ENCODE measurements at places on chromosomes 4 and X.

DNA sequence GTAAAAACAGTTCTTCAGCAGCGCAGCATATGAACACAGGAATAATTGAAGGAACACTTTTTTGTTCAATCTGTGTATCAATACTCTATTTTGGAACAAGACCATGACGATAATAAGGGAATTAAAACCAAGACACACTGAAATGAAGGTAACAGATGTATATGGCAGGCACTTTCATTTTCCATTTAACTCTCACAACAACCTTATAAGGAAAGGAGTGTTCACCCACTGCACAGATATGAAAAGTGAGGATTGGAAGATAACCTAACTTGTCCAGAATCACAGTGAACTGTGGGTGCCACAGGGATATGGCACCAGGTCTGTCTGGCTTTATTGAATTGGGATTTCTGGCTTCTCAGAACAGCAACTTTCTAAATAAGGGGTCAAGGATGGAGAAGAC, 153.3 kb downstream of the MID1IP1 start:
- no peak for DNase-seq

- DNase-seq, result peak; percentile 58
These were observed 29.3 kb upstream of the BOD1L1 start for GRCh38 chr4:13656569-13657405.

GRCh38 chr4:768995-769394, 56.9 kb downstream of the CPLX1 start:
- no peak for DNase-seq

GRCh38 chr4:177047070-177047850, 254.5 kb upstream of the VEGFC start:
- DNase-seq, result peak; percentile 66

DNA sequence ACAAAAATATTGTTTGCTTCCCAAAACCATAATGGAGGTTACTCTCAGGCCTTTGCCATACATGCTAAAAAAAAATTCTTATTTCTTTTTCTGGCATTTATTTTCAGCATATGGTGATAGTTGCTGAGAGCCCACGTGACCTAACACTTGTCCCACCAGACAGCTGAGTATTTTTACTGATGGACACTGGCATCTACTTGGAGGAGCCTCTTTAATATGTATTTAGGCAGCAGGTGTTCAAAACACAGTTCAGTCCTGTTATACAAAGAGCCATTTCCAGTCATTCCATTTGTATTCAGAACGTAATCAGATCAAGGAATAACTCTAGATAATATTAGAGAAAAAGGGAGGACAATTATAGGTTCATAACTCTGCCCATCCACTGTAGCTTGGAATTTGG, 95.5 kb downstream of the CXCL13 start:
- no peak for DNase-seq

- DNase-seq, result no peak
These were observed 77.2 kb upstream of the SLC34A2 start for GRCh38 chr4:25578432-25578831.

- DNase-seq, result no peak
These were observed 9.0 kb downstream of the MPC1L start for GRCh38 chrX:40632199-40632598.

- DNase-seq, result no peak
These were observed 74.0 kb downstream of the GALNT7 start for GRCh38 chr4:173242466-173243250.

- DNase-seq, result no peak
These were observed 225.6 kb upstream of the FAM241A start for GRCh38 chr4:111919639-111920038.

Data from ecto neural progenitor cell (in vitro differentiated cells).